ENCODE measurements at places on chromosomes 5 and 9.

- DNase-seq, result no peak
These were observed 669.2 kb upstream of the ACO1 start for GRCh38 chr9:31715250-31715649.

DNA sequence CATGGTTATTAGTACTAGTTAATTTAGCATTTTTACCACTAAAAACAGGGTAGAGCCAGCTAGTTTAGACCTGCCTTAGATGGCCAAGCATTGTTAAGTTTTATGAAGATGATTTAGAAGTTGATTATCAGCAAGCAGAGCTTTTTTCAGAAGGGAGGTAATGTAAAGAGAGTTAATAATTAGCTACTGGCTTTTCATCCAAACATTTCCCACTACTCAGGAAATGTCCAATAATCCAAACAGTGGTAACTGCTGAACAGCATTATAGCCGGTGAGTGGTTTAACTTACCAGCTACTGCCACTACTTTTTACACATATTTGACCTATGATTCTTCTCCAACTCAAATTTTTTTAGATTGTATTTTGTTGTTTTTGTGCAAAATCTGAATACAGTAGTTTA, 1.7 kb downstream of the ITGA1 start:
- no peak for DNase-seq

DNA sequence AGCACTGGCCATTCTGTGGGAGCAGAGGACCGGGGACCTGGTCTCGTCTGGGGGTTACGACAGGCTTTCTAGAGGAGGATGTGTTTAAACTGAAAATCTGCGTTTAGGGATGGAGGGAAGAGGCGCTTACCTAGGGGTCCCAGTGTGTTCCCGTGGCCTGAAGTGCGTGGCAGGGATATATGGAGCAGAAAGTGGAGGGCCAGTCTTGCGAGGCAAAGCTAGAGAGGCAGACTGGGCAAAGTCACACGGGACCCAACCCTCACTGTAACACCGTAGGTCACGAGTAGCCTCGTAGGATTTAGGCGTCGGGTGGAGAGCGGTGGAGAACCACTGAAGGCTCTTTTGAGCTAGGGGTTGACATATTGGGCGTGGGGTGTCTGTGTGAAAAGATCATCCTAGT, 32.8 kb upstream of the POMT1 start:
- DNase-seq, result no peak

GRCh38 chr9:2778816-2779215, 61.5 kb downstream of the KCNV2 start:
- no peak for DNase-seq

DNA sequence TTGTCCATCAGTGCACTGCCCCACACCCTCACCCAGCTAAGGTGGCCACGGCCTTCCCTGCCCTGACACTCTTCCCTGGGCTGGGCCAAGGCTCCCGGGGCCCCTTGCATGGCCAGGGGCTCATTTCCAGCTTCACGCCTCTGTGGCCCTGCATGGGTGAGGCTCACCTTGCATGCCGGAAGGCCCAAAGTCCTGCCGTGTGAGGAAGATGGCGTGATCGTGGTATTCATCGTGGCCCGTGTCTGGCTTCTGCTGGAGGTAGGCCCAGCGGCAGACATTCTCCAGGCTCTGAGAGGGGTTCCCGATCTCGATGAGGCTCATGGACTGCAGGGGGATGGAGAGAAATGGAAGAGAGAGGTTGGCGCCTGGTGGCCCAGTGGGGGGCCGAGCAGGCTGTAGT, 98.4 kb downstream of the ZNF354C start:
- no peak for DNase-seq

DNA sequence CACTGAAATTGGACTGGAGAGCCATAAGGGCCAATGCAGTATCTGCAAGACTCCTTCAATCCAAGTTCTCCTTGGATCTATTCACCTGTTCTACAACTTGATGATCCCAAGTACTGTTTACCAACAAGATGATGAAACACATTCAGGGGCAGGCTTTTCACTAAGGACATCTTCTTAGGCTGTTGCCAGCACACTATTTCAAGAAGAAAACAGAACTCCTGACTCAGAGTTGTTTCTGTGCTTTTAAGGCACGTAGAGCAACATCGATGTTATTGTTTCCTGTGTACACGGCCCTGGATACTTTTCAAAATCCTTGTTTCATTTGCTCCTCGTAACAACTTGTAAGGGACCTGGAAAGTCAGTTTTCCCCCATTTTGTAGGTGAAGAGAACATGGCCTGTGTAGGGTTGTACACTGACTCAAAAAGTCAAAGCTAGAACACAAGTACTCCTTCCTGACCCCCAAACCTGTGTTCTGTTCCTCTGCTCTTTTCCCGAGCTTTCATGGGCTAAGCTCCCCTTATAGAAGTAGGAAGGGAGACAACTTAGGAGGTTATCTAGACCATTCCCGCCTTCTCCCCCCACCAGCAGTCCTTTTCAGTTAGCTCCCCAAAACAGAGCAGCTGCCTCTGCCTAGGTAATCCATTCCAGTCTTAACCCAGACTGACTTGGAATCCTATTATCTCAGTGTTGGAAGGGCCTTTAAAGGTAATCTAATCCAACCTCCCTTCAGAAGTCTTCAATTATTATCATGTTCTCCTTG, 5.2 kb upstream of the MGAT1 start:
- DNase-seq, result no peak

DNA sequence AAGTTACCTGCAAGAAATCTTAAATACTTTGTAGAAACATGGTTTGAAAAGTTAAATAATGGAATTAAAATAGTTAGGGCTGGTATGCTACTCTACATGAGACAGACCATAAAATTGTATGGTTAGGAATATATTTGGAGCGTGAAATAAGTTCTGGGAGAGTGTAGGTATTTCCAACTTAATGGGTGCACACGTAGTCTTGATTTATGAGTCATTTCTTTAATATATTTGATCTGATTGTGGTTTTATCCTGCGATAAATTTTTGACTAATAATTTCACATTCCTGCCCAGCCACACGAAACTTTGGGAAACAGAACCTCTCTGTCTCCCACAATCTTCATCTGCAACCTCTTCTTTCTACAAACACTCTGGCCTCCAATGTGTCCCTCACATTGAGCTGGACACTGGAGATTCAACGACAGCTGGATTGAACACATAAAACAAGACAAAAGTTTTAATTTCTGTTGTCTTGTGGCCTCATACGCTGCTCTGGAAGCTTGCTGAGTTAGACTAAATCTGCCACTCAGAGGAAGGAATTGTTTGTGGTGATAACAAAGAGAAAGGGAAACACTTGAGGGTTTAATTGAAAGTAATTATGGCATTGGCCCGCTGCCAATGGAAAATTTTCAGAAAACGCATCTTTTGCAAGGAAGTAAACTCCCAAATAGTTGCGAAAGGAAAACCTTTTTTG, 201.8 kb upstream of the ZNF608 start:
- DNase-seq, result no peak

GRCh38 chr9:84736081-84736480, 66.6 kb downstream of the NTRK2 start:
- DNase-seq, result no peak

- DNase-seq, result peak; percentile 67
These were observed 54.5 kb downstream of the GABBR2 start for GRCh38 chr9:98654247-98654646.

DNA sequence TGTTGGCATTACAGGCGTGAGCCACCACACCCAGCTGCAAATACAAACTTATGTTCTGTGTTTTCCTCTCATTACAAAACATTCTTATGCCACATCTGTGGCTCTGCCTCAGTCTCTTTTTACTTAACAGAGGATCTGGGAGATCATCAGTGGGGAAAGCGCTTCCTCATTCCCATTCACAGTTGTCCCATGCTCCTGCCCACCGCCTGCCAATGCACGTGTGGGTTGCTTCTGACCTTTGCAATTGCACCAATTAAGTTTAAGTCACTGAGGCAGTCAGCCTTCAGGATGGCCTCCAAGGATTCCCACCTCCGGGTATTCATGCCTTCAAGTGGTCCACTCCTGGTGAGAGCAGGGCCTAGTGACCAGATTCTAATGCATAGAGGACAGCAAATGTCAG, 34.9 kb upstream of the EEIG1 start:
- DNase-seq, result no peak
